Esophagus muscularis mucosa (tissue), 4 donors: ENCODE measurements at places on chromosomes 16 and 17.
A peak's percentile ranks its signal among the peaks of the same experiment; 100 is the strongest.

DNA sequence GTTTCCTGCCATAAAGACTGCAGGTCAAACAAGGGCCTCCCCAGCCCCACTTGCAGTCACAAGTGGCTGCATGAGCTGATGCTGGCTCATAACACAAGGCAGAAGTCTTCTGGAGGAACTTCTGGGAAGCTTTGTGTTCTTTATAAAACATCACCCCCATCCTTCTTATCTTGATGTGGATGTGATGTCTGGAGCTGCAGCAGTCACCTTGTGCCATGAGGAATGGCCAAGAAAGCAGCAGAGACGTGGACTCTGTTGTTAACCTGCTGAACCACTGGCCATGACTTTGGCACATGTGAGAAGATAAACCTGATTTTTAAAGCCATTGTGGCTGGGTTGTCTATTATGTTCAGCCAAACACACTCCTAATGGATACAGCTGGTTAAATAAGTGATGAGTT is 41.8 kb downstream of the FOXL1 start:
- DNase-seq = no peak
- no peaks in the 10 kb centered on the region for H3K27me3 ChIP-seq

- peaks cover 19% of the 10 kb centered on the region for H3K4me1 ChIP-seq
- no peaks in the 10 kb centered on the region for H3K36me3 ChIP-seq
- H3K4me3 ChIP-seq = no peak overlapping the region
- no peak for DNase-seq
- no peak overlapping the region for H3K27ac ChIP-seq
Measured at GRCh38 chr17:66330646-66331037, 28.2 kb downstream of the PRKCA start.

- H3K4me1 ChIP-seq = peaks cover 33% of the 10 kb centered on the region
- no peak overlapping the region for H3K4me3 ChIP-seq
- no peak for DNase-seq
- H3K36me3 ChIP-seq = peaks cover 33% of the 10 kb centered on the region
Measured at GRCh38 chr17:57999496-58000017, 7.5 kb downstream of the SRSF1 start.

DNA sequence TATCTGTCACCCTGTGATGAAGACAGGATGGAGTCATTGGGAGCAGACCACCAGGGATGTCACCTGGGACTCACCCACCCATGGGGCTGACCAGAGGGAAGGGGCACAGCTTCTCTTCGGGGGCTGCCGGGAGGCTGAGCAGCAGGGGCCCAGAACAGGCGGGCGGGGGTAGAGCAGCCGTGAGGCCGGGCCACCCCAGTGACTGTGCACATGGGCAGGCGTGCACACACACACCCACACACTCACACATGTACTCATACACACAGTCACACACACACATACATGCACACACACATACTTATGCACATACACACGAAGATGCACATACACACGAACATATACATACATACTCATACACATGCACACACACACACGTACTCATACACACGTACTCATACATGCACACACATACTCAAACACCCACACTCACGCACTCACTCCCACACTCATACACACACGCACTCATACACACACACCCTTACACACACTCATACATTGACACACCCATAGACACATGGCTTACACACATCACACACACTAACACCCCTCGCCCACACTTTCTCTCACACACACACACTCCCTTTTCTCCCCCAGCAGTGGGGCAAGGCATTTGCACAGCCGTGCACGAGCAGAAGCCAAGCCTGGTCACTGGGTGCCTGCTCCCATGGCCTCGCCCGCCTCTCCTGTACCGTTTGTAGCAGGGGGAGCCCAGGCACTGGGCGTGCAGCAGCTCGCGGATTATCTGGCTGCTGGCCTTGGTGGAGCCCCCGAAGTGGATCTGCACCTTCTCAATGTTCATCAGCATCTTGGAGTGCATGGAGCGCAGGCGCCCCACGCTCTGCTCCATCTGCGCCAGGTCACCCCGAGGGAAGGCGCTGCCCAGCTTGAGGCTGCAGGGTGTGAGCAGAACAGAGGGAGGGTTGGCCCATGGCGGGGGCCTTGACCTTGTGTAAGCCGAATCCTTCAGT is 12.4 kb downstream of the UBALD2 start:
- H3K4me1 ChIP-seq = peaks cover 26% of the 10 kb centered on the region
- H3K27me3 ChIP-seq = no peaks in the 10 kb centered on the region
- H3K27ac ChIP-seq = no peak overlapping the region

DNA sequence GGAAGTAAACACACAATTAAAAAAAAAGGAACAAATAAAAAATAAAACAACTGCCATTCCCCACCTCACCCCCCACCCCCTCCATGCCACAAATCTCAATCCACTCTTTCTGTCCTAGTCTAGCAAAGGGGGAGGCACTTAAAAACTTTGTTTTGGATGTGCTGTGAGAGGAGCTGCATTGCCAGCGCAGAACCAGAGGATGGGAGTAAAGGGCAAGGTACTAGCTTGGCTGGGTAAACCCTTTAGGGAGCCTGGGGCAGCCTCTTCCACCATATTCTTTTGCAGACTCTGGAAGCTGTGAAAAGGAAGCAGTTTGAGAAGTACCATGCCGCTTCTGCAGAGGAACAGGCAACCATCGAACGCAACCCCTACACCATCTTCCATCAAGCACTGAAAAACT is 1.4 kb downstream of the MRPS7 start:
- H3K4me1 ChIP-seq = peaks cover 54% of the 10 kb centered on the region
- H3K4me3 ChIP-seq = no peak overlapping the region
- DNase-seq = no peak
- peaks cover 25% of the 10 kb centered on the region for H3K36me3 ChIP-seq

DNA sequence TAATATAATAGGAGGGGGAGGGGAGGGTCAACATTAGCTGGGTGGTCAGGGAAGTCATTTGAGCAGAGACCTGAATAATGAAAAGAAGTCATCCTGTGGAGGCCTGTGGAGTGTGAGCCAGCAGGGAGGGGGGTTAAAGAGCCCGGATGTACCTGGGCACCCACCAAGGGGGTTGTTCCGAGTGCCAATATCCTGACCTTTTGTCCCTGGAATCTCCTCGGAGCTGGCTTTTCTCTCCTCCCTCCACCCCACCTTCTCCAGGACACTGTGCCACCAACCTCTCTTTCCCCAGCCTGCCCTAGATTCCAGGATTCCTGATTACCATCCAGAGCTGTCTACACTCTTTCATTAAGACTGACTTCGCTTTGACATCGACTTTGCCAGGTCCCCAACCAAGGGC is 6.2 kb downstream of the SHBG start:
- no peak overlapping the region for H3K27ac ChIP-seq
- no peak for DNase-seq
- no peaks in the 10 kb centered on the region for H3K36me3 ChIP-seq
- H3K27me3 ChIP-seq = no peaks in the 10 kb centered on the region

DNA sequence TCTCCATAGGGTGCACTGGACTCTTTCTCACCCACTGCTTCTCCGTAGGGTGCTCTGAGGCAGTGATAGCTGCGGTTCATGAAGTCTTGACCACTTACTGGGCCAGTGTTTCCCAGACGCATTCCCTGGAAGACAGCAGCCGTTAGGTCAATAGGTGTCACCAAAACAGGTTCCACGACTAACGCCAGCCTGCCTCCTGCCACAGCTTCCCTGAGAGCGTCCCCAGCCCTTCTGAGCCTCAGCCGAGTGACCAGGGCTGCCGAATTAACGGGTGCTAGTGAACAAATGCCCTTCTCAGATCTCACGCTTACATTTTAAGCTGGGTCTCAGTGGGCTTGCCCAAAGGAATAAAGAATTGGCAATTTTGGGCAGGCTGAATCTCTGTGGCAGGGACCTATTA is 188.7 kb upstream of the TNRC6C start:
- H3K4me1 ChIP-seq = peaks cover 32% of the 10 kb centered on the region
- H3K27me3 ChIP-seq = no peaks in the 10 kb centered on the region
- DNase-seq = no peak
- no peak overlapping the region for H3K27ac ChIP-seq

GRCh38 chr17:79615446-79615845 is 4.6 kb upstream of the RBFOX3 start:
- DNase-seq = no peak
- no peaks in the 10 kb centered on the region for H3K4me1 ChIP-seq
- H3K27ac ChIP-seq = no peak overlapping the region
- H3K4me3 ChIP-seq = no peak overlapping the region
- peaks cover 8% of the 10 kb centered on the region for H3K27me3 ChIP-seq

- H3K4me1 ChIP-seq = peaks cover 7% of the 10 kb centered on the region
- no peak overlapping the region for H3K4me3 ChIP-seq
- DNase-seq = no peak
- no peaks in the 10 kb centered on the region for H3K36me3 ChIP-seq
Measured at GRCh38 chr17:40516581-40517285, 15.3 kb upstream of the TNS4 start.

DNA sequence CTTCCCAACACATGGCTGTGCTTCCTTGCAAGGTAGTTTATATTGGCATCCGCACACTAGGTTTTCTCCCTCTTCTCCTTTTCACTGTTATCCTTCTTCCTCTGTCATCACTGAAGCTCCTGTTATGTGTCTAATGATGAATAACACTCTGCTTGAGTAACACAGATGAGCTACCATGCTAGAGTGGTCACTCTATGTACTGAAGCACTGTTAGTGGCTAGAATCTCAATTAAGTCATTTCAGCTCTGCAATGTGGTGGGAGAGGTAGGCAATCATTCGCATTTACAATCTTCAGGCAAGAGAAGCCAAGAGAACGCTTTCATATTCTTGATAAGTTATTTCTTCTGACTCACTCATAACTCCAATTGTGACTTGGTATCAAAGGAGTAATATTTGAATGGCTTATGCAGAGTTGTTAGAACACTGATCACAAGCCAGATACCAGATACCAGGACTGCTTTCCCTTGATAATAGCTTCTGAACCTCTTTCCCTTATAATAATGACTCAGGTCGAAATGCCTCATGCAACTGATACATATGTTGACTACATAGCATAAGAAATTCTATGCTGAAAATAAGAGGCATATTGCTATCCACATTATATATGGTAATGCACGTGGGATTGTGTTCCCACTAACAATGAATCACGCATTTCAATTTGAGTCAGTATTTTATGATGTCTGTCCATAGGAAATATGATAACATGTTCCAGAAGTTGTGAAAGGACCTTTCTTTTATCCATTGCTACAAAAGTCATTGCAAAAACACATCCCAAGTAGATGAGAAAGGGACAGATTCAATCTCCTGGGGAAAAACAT is 158.0 kb upstream of the HS3ST3A1 start:
- H3K27ac ChIP-seq = no peak overlapping the region
- H3K4me3 ChIP-seq = no peak overlapping the region
- H3K27me3 ChIP-seq = no peaks in the 10 kb centered on the region
- no peaks in the 10 kb centered on the region for H3K36me3 ChIP-seq
- no peak for DNase-seq

DNA sequence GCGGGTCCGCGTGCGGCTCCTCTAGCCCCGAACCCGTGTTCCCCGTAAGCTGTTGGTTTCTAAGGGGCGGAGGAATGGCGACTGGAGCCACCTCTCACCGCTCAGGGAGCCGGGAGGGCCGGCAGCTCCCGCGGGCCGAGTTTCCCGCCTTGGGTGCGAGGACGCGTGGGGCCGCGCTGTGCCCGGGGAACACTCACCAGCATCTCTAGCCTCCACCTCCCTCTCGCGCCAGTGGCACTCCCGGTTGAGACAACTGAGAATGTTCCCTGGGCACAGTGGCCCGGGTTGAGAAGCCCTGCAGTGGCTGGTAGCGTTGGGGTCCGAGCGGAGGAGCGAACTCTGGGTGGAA is 560 bp downstream of the TELO2 start:
- peaks cover 32% of the 10 kb centered on the region for H3K4me1 ChIP-seq
- no peaks in the 10 kb centered on the region for H3K27me3 ChIP-seq
- H3K36me3 ChIP-seq = peaks cover 38% of the 10 kb centered on the region
- no peak for DNase-seq
- H3K27ac ChIP-seq = peak overlapping the region; percentile 89

DNA sequence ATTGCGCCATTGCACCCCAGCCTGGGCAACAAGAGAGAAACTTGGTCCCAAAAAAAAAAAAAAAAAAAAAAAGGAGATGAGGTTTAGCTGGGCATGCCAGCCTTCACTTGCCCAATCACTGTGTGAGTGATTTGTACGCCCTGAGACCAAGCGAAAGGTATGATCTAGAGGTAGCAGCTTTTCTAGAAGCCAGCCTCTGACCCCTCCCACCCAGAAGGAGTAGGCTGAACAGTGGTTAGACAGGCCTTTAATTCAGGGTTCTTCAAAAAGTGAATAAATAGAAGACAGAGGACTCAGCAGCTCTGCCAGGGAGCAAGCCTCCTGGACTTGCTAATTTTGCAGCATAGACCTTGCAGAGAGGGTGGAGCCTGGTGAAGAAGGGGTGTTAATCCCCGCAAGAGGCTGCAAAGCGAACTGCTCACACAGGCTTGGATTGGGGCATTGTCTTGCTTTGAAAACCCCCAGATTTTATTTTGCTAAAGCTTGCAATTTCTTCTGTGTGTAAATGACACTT is 7.1 kb upstream of the CYTH1 start:
- no peak for DNase-seq
- H3K4me1 ChIP-seq = peaks cover 39% of the 10 kb centered on the region
- H3K27me3 ChIP-seq = no peaks in the 10 kb centered on the region
- H3K36me3 ChIP-seq = no peaks in the 10 kb centered on the region
- peak overlapping the region; percentile 67 for H3K27ac ChIP-seq
- no peak overlapping the region for H3K4me3 ChIP-seq

DNA sequence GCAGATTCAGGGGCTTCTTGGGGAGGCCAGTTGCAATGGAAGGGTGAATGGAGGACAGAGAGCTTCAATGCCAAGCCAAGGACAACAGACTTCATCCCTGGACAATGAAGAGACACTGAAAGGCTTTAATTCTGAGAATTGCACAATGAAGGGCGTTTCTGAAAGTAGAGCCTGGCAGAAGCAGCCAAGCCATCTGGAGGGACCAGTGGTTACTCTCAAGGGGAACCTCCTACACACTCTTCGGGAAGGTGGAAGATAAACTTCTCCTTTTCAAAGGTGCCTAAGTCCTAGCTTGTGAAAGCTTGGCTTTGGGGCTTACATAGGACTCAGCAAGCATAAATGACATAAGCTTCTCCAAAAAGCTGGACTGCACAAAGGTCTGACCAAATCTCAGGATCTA is 6.2 kb upstream of the CES1 start:
- H3K27me3 ChIP-seq = no peaks in the 10 kb centered on the region
- no peak overlapping the region for H3K4me3 ChIP-seq
- no peaks in the 10 kb centered on the region for H3K36me3 ChIP-seq

DNA sequence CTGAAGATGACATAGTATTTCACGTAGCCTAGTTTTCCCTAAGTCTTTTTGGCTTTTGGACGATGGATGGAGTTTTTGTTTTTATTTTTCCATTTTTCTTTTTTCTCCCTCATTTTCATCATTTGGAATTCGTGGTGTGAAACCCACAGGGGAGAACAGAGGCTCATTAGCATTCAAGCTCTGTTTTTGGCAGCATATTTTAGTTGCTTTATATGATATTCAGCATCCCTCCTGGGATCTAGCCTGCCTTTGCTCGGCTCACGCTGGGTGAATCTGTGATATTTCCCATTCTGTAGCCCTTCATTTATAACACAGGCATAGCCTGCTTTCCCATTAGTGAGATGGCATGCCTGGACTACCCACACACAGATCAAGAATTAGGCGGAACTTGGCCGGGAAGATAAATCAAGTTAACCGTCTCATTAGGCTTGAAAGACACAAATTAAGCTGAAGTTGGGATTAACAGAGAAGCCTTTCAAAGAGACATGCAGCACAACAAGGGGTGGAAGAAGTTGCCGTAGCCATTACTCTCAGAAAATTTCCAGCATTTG is 20.1 kb upstream of the CLEC19A start:
- H3K4me3 ChIP-seq = no peak overlapping the region
